ENCODE measurements at places on chromosomes 11 and 22.
A peak's percentile ranks its signal among the peaks of the same experiment; 100 is the strongest.

DNA sequence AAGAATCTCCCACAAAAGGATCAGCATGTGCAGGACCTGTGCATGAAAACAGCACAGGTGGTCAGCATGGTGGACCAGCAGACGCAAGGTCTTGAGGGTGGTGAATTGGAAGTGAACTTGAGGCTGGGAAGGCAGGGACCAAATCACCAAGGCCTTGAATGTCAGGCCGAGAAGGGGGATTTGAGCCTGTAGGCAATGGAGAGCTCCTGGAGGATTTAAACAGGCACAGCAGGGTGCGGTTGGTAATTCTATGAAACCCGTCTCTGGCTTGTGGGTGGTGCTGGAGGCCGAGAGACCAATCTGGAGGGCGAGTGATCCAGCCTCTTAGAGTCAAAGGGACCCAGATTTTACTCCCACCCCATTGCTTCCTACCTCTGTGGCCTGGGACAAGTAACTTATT lies 2.4 kb downstream of the TSKU start:
- DNase-seq, result no peak

GRCh38 chr11:20125927-20126326 lies 34.3 kb downstream of the DBX1 start:
- no peak for DNase-seq

DNA sequence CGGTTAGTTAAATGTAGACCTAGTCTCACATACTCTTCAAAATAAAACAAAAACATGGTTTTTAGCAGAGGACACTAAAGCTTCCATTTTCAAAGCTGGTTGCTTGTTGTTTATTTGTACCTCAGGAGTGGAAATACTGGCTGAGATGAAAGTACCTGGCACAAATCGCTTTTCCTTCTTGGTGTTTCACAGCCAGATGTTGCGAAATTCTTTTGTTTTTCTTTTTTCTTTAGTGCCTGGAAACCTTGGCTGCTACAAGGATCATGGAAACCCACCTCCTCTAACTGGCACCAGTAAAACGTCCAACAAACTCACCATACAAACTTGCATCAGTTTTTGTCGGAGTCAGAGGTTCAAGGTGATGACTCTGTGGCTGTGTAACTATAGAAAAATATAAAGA lies 48.3 kb downstream of the KREMEN1 start:
- no peak for DNase-seq

DNA sequence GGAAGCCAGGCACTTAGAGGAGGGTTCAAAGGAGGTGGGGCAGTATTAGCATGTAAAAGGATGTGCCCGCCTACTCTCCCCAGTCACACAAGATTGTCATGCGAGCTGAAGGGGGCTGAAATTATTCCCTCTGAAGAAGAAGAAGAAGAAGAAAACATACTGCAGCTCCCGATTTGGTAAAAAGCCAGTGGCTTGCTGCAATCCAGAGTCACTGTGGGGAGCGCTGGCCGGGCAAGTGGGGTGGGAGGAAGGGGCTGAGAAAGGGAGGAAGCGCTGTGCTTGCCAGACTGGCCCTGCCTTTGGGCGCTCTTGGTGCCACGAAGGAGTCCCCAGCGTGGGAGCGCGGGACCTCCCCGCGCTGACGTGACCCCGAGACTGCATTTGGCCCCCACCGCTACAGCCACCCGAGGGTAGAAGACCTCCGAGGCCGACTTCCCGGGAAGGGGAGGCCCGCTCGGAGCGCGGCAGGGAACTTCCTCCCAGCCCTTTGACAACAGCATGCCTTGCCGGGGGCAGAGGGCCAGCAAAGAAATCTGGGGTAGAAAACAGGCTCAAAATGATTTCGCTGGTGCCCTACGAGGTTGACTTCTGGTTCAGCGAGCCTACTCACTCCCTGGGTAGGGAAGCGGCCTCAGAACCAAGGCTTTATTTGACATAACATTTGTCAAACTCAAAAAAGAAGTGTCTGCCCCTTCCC lies 906.3 kb downstream of the DLG2 start:
- peak; percentile 67 for DNase-seq

GRCh38 chr11:120389693-120390584 lies 53.7 kb downstream of the ARHGEF12 start:
- DNase-seq, result no peak

DNA sequence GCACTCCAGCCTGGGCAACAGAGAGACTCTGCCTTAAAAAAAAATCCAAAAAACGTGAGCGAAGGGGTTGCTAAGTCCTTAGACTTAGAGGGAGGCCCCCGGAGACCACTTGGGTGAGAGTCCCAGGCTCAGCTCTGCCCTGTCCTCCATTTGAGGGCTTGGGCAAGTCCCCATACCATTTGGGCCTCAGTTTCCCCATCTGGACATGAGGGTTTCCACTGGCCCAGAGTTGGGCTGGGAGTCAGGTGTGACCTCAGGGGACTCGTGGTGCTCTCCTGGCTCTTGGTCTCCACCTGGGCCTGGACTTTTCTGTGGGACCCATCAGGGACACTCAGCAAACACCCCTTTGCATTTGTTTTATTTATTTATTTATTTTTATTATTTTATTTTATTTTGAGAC lies 35.2 kb upstream of the CSNK1E start:
- DNase-seq, result no peak

- peak; percentile 76 for DNase-seq
These were observed 96.4 kb downstream of the KIAA1671 start for GRCh38 chr22:25048659-25049647.

- DNase-seq, result no peak
These were observed 1.4 kb upstream of the NEFH start for GRCh38 chr22:29478326-29479276.

DNA sequence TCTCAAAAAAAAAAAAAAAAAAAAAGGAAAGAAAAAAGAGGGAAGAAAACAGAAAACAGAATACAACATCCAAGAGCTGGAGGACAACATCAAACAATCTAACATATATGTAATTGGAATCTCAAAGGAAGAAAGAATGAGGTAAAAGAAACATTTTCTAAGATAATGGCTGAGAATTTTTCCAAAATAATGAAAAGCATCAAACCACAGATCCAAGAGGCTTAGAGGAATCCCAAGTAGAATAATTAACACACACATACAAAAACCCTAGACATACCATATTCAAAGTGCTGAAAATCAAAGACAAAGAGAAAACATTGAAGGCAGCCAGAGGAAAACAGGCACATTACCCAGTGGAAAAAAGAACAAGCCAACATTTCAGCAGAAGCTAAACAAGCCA lies 4.9 kb downstream of the SULT4A1 start:
- DNase-seq, result no peak

GRCh38 chr11:17526326-17526725 lies 17.9 kb downstream of the USH1C start:
- no peak for DNase-seq

DNA sequence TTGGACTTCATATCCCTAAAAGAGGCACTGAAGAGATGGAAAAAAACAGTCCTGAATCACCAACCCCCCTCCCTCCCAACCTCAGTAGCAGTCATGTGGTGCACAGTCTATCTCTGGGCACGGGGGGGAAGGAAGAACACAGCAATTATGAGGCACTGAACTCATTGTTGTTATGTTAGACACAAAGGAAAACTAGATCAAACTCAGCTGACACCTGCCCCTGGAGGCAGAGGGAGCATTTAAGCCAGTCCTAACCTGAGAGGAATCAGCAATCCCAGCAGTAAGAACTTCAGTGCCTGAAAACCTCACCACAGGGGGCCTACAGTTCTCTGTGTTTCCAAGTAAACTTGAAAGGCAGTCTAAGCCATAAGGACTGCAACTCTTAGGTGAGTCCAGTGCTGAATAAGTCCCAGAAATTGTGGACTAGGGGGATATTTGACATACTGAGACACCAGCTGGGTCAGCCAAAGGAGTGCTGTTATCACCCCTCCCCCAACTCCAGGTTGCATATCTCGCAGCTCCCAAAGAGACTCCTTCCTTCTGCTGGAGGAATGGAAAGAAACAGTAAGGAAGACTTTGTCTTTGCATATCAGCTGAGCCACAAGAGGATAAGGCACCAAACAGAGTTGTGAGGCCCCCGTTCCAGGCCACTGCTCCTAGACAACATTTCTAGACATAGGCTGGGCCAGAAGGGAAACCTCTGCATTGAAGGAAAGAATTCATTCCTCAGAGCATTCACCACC lies 72.5 kb downstream of the GLYATL1 start:
- DNase-seq, result peak; percentile 16

GRCh38 chr22:37331856-37332536 lies 49.7 kb downstream of the CYTH4 start:
- no peak for DNase-seq

All from body of pancreas (tissue), 4 donors.